ENCODE measurements at places on chromosomes 4 and X.

DNA sequence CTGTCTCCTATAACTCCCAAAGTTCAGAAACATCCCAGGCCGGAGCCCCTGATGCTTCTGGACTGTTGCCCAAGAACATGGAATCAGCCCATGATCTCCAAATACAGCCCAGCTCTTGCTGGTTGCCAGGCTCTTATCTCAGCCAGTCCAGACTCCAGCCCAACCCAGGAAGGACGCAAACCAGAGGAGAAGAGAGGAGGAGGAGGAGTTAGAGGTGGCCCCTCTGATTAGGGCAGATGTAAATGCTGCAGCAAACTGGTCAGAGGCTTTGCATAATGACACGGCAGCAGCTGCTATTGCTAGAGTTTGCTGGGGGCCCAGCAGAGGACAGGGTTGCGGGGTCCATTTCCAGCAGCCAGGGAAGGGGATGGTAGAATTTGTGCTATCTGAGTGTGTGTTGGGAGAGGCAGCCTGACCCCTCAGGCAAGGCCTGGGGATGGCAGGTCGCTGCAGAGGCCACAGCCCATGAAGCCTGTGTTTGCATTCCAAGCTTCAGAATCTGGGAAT is 4.2 kb upstream of the OTUD5 start:
- no peaks in the 10 kb centered on the region for H3K27me3 ChIP-seq
- H3K4me1 ChIP-seq, result peaks cover 19% of the 10 kb centered on the region
- H3K36me3 ChIP-seq, result no peaks in the 10 kb centered on the region
- DNase-seq, result peak; percentile 64
- peak overlapping the region; percentile 70 for H3K27ac ChIP-seq

DNA sequence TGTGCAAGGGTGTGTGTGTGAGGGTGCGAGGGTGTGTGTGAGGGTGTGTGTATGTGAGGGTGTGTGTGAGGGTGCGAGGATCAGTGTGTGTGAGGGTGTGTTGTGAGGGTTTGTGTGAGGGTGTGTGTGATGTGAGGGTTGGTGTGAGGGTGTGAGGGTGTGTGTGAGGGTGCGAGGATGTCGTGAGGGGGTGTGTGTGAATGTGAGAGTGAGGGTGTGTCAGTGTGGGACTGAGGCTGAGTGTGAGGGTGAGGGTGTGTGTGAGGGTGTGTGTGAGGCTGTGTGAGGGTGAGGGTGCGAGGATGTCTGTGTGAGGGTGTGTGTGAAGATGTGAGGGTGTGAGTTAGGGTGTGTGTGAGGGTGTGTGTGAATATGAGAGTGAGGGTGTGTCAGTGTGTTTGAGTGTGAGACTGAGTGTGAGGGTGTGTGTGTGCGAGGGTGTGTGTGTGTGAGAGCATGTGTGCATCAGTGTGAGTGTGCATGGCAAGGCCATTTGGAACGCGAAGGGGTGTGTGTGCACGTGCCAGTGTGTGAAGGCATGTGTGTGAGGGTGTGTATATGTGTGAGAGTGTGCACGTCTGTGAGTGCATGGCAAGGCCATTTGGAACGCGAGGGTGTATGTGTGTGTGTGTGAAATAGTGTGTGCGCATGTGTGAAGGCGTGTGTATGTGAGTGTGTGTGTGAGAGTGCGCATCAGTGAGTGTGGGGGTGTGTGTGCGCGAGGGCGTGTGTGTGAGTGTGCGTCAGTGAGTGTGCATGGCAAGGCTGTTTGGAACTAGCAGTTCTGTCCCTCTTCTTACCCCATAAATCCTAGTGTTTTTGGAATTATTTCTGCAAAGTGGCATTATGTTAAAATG is 69.8 kb downstream of the RGS12 start:
- no peak for DNase-seq

- DNase-seq, result no peak
- H3K27ac ChIP-seq, result no peak overlapping the region
- H3K4me3 ChIP-seq, result no peak overlapping the region
- no peaks in the 10 kb centered on the region for H3K27me3 ChIP-seq
- no peaks in the 10 kb centered on the region for H3K36me3 ChIP-seq
These were observed 414.5 kb upstream of the ATOH1 start for GRCh38 chr4:93414041-93414550.

DNA sequence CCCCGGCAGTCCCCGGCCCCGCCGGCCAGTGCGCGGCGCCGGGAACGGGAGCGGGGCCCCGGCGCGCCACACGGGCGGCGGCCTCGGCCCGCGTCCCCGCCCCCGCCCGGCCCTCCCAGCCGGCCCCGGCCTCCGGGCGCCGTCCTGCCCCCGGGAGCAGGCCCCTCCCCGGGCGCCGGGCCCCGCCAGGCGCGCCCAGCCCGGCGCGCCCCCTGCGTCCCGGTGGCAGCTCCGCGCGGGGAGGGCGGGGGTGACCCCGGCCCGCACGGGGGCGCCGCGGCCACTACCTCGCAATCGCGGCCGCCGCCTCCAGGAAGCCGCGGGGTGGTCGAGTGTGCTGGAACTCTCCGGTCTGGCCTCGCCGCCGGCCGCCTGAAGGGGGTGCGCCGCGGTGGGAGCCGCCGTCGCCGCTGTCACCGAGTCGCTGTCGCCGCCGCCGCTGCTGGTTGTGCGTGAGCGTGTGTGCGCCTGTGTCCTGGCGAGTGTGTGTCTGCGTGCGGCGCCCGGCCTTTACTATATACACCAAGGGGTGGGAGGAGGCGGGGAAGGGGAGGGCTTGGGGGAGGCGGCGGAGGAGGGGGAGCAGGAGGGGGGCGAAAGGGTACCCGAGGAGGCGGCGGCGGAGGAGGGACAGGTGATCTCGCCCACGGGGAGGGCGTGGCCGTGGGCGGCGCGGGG is at the start of gene RAI2:
RAI2 (minus strand) TSS at position 488 of the 678 bp plus-strand sequence. CDS start 59,288 bp downstream, outside the sequence.
- peak within 1 kb of the TSS; percentile 45 for H3K4me3 ChIP-seq
- H3K27me3 ChIP-seq, result peaks cover 18% of the 10 kb centered on the region
- H3K4me1 ChIP-seq, result no peaks in the 10 kb centered on the region
- peak; percentile 33 for DNase-seq

DNA sequence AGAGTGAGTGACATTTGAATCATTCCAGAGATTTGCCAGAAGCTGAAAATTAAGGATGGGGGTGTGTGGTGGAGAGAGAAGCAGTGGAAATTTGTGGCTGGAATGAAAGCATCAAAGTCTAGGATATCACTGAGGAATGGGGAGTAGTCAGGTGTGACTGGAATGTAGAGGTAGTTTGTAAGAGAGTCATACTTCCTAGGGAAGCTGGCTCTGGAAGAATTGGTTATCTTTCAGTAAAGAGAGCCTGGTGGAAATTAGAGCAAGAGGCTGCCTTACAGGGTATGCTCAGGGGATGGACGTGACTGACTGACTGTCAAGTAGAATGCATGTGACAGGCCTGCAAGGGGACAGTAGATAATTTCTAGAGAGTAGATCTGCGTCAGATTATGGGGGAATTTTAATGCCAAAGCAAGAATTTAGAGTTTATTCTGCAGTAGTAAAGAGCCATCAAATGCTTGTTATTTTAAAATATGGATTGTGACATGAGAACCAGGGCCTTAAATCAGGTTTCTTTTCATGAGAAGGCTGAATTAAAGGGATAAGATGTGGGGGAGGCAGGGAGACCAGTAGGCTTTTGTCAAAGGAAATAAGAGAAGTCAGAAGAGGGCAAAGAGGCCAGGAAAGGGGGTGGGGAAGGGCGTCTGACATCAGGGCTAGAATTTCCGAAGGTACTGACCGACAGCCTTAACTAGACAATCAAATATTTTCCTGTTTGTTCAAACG is 109.9 kb downstream of the AFF1 start:
- H3K27ac ChIP-seq, result no peak overlapping the region
- peaks cover 21% of the 10 kb centered on the region for H3K36me3 ChIP-seq
- no peak for DNase-seq
- H3K4me3 ChIP-seq, result no peak overlapping the region
- peaks cover 5% of the 10 kb centered on the region for H3K4me1 ChIP-seq

- no peak for DNase-seq
- H3K27me3 ChIP-seq, result no peaks in the 10 kb centered on the region
- H3K4me3 ChIP-seq, result no peak overlapping the region
- no peaks in the 10 kb centered on the region for H3K4me1 ChIP-seq
- H3K36me3 ChIP-seq, result peaks cover 3% of the 10 kb centered on the region
These were observed 121.5 kb downstream of the DCTD start for GRCh38 chr4:182795446-182796238.

GRCh38 chrX:47507153-47507867 is 24.3 kb upstream of the ZNF41 start:
- no peak overlapping the region for H3K4me3 ChIP-seq
- no peaks in the 10 kb centered on the region for H3K36me3 ChIP-seq
- H3K4me1 ChIP-seq, result no peaks in the 10 kb centered on the region
- DNase-seq, result no peak
- no peak overlapping the region for H3K27ac ChIP-seq

DNA sequence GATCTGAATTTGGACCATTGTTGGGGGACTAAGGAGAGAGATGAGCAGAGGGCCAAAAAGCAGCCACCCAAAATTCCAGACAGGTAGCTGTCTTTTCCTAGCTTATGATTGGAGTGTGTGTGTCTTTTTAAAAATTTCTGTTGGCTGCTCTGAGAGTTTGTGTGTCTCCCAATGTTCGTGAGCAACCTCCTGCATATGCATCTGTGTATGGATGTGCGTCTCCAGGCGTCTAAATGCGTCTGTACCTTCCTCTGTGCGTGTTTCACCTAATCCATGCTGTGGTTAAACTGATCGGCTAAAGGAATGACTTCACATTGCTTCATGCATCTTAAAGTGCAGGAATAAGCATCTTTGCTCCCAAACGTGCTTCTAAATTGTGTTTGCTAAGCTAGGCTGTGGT is 65.5 kb upstream of the LAS1L start:
- DNase-seq, result no peak
- no peaks in the 10 kb centered on the region for H3K4me1 ChIP-seq
- H3K27ac ChIP-seq, result no peak overlapping the region
- no peaks in the 10 kb centered on the region for H3K36me3 ChIP-seq

DNA sequence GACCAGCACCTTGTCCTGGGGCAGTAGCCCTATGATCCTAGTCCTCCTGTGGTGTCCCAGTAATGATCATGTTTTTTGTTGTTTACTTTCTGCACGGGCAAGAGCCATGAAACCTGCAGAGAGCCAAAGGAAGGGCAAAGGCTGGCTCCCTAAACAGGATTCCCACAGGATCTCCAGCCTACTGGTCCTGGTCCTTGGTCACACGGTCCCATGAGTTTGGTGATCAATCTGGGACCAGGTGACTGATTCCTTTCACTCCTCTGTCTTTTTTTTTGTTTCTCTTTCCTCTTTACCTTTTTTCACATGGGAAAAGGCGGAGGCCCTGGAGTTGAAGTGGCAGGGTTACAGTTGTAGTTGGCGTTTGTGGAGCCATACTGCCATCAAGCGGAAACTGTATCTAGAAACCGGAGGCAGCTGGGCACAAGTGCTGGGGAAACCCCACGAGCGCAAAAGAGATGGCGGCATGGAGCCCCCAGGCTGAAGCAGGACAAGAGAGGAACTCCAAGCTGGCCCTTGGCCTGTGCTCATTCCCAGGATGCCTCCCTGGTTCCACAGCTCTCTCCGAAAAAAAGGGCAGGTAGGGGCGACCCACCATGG is 34.6 kb downstream of the NBDY start:
- peak; percentile 88 for DNase-seq
- H3K27ac ChIP-seq, result no peak overlapping the region
- H3K36me3 ChIP-seq, result peaks cover 3% of the 10 kb centered on the region
- no peaks in the 10 kb centered on the region for H3K27me3 ChIP-seq
- no peak overlapping the region for H3K4me3 ChIP-seq

DNA sequence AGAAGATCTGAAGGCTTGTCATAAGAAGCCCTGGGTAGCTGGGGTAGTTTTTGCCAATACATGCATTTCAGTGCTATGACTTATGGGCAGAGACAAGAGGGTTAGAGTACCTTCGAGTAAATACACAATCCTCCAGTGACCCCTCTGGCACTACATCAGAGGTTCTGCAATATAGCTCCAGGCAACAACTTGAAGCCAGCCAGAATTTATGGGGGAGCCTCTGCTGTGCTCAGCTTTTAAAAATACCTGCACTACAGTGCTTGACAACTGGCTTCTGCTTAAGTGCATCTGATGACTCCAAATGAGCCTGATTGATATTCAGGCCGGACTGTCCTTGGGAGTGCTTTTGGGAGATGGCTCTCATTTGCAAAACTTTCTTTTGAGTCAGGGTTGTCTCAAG is 44.9 kb upstream of the SMAD1 start:
- DNase-seq, result no peak
- no peaks in the 10 kb centered on the region for H3K36me3 ChIP-seq
- H3K27ac ChIP-seq, result no peak overlapping the region
- no peak overlapping the region for H3K4me3 ChIP-seq

DNA sequence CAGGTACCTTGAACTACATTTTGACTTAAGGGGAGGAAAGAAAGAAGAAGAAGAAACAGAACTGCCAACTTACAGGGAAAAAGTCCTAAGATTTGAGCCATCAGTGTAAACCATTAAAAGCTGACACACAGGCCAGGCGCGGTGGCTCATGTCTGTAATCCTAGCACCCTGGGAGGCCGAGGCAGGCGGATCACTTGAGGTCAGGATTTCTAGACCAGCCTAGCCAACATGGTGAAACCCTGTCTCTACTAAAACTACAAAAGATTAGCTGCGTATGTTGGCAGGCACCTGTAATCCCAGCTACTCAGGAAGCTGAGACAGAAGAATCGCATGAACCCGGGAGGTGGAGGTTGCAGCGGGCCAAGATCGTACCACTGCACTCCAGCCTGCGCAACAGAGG is 389.7 kb upstream of the FAM241A start:
- no peak overlapping the region for H3K27ac ChIP-seq
- H3K36me3 ChIP-seq, result no peaks in the 10 kb centered on the region
- H3K4me3 ChIP-seq, result no peak overlapping the region

DNA sequence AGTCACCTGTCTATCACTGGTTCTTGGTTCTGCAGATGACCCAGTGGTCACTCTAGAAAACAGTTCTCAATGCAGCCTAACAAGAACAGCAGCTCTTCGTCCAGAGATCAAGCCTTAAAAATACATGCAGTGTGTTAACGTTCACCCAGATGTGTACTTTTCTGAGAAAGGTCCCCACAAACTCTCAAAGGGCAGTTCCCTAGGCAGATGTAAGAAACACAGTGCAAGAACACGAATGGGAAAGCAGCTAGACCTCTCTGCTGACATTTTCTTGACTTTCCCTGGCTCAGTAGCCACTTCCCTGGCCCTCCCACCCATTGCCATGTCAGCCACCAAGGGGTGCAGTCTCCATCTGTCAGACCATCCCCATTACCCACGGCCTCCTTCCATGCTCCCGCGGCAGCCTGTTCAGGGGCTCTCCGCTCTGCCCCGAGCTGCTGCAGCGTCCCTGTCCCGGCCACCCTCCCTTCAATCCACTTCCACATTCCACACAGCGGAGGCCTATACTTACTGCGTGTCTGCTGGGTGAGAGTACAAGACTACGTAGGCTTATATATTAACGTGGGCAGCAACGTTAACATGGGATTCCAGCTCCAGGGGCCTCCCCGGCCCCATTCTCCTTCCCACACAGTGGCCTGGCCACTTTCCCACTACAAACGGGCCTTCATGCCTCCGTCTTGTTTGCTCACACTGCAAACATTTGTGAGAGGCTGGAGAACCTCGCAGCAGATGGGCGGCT is 34.3 kb downstream of the IRF2 start:
- peaks cover 23% of the 10 kb centered on the region for H3K4me1 ChIP-seq
- peak; percentile 83 for DNase-seq
- H3K27me3 ChIP-seq, result no peaks in the 10 kb centered on the region
- peak overlapping the region; percentile 54 for H3K27ac ChIP-seq
- H3K4me3 ChIP-seq, result no peak overlapping the region
- no peaks in the 10 kb centered on the region for H3K36me3 ChIP-seq

Measured in large intestine (tissue), 12 donors.